ENCODE measurements at places on chromosomes 6 and 20. TPM values are rescaled to one million over a fixed set of nuclear protein-coding genes. Genes with fewer than 3 reads are reported as not detected.

- no peak overlapping the region for H3K4me3 ChIP-seq
- H3K27me3 ChIP-seq, result no peaks in the 10 kb centered on the region
- no peaks in the 10 kb centered on the region for H3K36me3 ChIP-seq
- H3K27ac ChIP-seq, result no peak overlapping the region
- H3K4me1 ChIP-seq, result no peaks in the 10 kb centered on the region
Observed at GRCh38 chr6:169502445-169502844, 199.4 kb downstream of the WDR27 start.

GRCh38 chr6:30151580-30151979 lies 9.4 kb downstream of the TRIM10 start:
- no peaks in the 10 kb centered on the region for H3K4me1 ChIP-seq
- no peak for DNase-seq
- no peaks in the 10 kb centered on the region for H3K27me3 ChIP-seq
- no peak overlapping the region for H3K4me3 ChIP-seq

GRCh38 chr6:155684416-155685196 lies 229.0 kb upstream of the NOX3 start:
- no peak overlapping the region for H3K4me3 ChIP-seq
- no peak for DNase-seq
- no peaks in the 10 kb centered on the region for H3K4me1 ChIP-seq

GRCh38 chr6:139533573-139534471 lies 159.4 kb upstream of the CITED2 start:
- no peaks in the 10 kb centered on the region for H3K27me3 ChIP-seq
- H3K4me1 ChIP-seq, result no peaks in the 10 kb centered on the region
- no peak overlapping the region for H3K4me3 ChIP-seq
- DNase-seq, result no peak
- H3K36me3 ChIP-seq, result no peaks in the 10 kb centered on the region

- H3K27me3 ChIP-seq, result no peaks in the 10 kb centered on the region
- no peak overlapping the region for H3K4me3 ChIP-seq
- DNase-seq, result no peak
Observed at GRCh38 chr6:169173532-169174268, 79.9 kb downstream of the THBS2 start.

DNA sequence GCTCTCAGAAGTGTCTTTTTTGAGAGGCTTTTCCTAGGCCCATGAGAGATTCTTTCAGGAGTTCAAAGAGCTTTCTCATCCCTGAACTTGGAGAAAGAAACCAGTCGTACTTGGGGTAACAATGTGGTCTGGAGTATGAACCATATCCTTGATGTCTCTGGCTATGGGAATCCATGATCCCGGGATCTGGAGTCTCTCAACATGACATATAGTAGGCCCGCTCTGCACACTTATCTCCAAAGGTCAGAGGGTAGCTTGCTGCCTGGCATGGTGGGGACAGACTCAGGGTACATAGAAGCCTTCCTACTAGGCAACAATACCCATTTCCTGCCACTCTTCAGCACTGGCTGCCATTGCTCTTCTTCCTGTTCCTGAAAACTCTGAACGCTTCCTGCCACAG lies 42.2 kb upstream of the NFATC2 start:
- no peak for DNase-seq
- H3K27me3 ChIP-seq, result no peaks in the 10 kb centered on the region
- no peaks in the 10 kb centered on the region for H3K36me3 ChIP-seq
- H3K4me3 ChIP-seq, result no peak overlapping the region

DNA sequence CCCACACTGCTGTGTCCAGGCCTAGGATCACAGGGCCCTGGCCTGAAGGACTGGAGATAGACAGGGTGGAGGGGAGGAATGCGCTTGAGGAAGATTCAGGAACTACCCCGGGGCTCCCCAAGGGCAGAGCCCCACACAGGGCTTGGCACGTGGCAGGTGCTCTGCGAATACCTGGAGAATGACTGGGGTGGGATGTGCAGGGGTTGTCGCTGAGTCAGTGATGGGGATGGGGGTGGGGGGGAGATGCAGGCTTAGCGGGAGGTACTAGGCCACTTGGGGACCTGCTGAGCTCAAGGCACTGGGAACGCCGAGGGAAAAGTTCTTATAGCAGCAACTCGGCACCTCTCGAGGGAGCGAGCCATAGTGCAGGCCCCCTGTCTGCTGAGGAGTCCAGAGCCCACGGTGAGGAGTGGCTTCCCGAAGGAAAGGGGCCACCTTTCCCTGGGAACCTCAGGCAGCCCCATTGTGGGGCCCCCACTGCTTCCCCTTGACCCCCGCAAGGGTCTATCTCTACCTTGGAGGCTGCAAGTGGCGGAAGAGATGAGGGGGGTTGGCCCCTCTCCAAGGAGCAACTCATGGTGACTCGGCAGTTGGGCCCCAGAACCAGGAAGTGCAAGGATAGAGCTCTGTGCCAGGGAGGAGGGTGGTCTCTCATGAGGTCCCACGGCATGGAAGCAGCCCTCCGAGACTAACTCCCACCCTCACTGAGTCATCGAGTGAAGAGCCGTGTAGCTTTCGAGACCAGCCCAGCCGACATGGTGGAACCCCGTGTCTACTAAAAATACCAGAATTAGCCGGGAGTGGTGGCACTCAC lies 33.1 kb downstream of the SRC start:
- H3K27ac ChIP-seq, result peak overlapping the region; percentile 96
- H3K27me3 ChIP-seq, result no peaks in the 10 kb centered on the region
- peak overlapping the region; percentile 53 for H3K4me3 ChIP-seq

- peaks cover 54% of the 10 kb centered on the region for H3K36me3 ChIP-seq
- peaks cover 12% of the 10 kb centered on the region for H3K4me1 ChIP-seq
- no peak for DNase-seq
- no peaks in the 10 kb centered on the region for H3K27me3 ChIP-seq
- H3K27ac ChIP-seq, result no peak overlapping the region
Observed at GRCh38 chr6:6631534-6632276, 43.2 kb downstream of the LY86 start.

Gene PTCHD4
- total RNA-seq, result not detected

Gene SIM1
- total RNA-seq, result not detected

Gene C6orf15
- not detected for total RNA-seq

Gene FOXC1
- total RNA-seq, result not detected

Data from Karpas-422 (cell line).